Fibroblast of mammary gland (primary cell): ENCODE measurements at places on chromosomes 5 and 9.

DNA sequence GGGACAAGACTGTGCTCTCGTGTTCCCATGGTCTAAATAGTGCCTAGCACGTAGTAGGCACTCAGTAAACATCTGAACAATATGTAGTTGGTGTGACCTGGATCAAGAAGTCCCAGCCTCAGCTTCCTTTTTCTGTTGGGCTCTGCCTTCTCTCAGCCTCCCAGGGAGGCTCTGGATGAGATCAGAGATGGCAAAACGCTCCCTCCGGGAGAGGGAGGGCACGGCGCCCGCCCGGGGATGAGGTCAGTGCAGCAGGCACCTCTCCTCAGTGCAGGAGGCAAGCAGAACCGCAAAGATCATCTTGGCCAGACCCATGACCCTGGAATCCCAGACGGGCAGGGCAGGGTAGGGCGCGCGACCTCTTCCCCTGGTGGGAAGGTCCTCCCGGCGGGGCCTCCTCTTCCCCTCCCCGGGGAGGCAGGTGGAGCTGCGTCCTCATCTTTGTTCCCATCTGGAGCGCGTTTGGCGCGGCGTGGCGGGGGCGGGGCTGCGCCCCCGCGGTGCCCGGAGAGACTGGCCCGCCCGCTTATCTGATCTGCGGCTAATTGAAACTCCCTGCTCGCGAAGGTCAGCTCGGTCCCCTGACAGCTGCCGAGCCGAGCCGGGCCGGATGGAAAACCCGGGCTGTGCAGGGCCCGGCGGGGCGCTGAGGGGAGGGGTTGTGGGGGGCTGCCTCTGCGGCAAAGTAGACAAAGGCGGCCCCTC, 60.9 kb downstream of the CXXC5 start:
- DNase-seq, result peak; percentile 80

DNA sequence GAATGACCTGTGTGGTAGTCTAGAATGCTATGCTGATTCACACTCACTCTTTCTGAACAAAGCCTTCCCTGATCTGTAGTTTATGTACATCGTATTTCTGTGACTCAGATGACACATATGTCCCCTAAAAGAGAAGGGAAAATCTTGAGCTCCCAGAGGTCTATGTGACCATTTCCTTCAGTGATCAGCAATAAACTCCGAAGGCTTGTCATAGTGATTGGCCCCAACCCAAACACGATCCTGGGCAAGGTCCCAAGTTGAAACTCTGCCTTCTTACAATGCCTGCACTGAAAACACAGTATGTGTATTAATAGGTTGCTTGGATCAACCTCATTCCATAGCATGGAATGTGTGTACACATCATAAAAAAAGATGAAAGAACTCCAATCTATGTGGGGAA, 685.8 kb downstream of the MAT2B start:
- peak; percentile 45 for DNase-seq

- DNase-seq, result no peak
Observed at GRCh38 chr5:176381423-176381822, 7.0 kb downstream of the NOP16 start.

DNA sequence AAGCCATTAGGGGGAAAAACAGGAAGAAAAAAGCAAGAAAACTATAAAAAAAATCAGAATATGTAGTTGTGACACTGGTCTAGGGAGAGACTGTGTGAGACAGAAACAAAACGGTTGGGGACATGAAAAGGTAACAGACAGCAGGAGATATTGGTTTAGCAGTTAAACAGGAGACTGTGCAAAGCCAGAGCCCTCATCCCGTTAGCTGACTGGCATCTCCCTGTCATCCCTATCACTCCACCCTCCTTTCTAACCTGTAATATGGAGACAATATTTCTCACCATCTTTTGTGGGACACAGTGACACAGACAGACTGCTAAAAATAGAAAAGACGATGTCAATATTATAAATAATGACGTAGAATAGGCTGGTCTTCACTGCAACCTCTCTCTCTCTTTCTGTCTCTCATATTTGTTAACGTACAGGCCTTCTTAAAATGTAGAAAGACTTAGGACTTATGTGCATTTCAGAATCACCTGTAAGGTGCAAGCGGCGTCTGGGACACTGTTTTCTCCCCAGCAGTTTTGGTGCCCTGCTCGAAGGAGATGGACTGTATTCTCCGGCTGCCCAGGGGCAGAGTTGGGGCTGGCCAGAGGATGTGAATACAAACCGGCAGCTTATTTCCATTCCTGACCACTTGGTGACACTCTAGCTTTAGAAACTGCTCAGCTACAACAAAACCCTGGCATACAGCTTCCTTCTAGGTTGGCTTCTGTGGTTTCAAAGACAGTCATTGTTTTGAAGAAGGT, 190.6 kb downstream of the MAT2B start:
- peak; percentile 85 for DNase-seq

GRCh38 chr5:160369990-160370712, at the start of gene C1QTNF2:
TSS of gene C1QTNF2 (minus strand) at chr5:160370626. CDS start at chr5:160355011, 15,615 bp downstream.
- peak; percentile 61 for DNase-seq

GRCh38 chr5:36393656-36394428, 92.1 kb upstream of the RANBP3L start:
- peak; percentile 13 for DNase-seq

DNA sequence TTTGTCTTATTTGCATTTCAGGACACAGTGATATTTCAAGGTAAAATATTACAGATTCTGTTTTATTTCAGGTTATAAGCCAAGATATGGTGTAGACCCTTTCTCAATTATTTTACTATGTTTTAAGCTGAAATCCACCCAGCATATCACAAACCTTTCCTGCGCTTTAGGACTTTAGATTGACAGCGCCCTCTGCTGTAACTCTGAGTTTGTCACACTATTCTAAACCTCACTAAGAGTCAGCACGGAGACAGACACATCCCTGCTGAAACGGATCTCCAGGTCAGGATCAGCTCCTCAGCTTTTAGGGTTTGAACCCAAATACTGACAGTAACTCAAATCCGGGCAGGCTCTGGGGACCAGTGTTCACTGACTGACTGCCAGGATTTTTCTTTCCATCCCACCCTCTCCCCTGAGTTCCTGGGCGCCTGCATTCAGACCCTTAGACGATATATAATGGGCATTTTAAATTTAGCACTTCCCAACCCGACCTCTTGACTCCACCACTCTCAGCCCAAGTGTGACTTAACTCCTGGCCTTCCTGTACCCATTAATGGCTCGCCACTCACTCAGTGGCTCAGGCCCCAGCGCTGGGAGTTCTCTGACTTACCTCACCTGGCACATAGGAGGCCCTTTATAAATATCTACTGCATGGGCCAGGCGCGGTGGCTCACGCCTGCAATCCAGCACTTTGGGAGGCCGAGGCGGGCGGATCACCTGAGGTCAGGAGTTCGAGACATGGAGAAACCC, 33.5 kb downstream of the TLX3 start:
- DNase-seq, result peak; percentile 67

GRCh38 chr9:84736081-84736480, 66.6 kb downstream of the NTRK2 start:
- no peak for DNase-seq

GRCh38 chr9:120559546-120559945, 20.4 kb downstream of the CDK5RAP2 start:
- no peak for DNase-seq

- no peak for DNase-seq
Observed at GRCh38 chr5:2191972-2192371, 309.2 kb upstream of the IRX4 start.

- DNase-seq, result no peak
Observed at GRCh38 chr5:148532969-148533670, 121.2 kb downstream of the HTR4 start.

DNA sequence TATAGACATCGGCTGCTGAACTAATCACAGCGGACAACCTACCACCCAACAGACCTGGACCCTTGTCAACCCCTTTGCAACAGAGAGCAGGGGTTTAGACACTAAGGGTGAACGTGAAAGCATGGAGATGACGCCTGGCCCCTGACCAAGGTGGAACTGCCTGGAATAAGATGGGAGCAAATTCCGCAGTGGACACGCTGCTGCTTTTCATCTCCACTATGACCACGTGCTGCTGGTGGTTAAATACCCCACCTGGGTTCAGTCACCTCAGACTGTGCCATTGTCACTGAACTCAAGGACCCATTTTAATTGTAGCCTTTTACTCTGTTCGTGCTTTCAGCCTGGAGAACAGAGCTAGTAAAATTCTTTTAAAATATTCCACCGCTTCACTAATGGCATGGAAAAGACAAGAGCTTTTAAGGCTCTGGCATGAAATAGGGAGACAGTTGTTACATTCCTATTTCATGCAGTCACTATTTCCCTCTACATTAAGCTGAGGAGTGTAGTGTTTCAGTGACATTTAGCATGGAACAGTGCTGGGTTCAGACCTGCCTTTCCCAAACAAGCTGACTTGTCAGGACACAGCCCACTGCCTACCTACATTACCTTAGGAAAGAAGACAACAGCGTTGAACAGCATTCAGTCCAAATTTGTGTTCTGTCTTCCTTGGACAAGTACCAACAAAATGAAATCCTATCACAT, 96.8 kb downstream of the ANKRD18B start:
- peak; percentile 57 for DNase-seq

DNA sequence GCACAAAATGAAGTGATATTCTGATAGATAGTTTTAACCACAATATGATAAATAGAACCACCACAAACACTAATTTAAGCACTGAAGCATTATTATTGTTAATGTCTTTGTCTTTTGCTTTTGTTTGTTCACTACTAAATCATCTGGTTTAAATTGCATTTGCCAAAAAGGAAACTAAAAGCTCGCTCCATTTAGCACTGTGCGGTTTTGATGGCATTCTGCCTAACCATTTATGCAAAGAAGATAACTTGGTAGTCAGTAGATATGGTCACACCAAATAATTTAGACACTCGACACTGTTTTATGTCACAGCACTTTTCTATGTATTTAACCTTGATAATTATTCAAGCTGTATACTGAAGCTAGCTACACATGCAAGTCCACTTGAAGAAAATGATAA, 849.8 kb upstream of the CDH6 start:
- DNase-seq, result no peak

DNA sequence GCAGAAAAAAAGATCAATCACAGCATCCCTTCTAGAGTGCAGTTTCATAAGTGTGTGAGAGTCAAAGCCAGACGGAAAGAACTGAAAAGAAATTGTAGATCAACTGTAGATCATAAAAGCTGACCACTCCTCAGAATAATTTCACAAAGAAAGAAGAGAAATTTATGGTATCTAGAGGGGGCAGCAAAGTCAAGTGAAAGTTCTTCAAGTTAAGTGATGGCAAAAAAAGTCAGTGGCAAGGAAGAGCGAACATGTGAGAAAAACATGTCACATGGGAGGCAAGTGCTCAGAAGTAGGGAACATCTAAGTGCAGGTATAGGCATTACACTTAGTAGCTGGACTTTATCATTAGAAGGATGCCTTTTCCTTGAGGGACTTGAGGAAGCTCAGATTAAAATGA, 245.1 kb upstream of the ISL1 start:
- no peak for DNase-seq

- no peak for DNase-seq
Observed at GRCh38 chr9:83154821-83155220, 91.9 kb upstream of the RASEF start.

GRCh38 chr5:74851684-74852353, 14.4 kb downstream of the FAM169A start:
- peak; percentile 70 for DNase-seq

DNA sequence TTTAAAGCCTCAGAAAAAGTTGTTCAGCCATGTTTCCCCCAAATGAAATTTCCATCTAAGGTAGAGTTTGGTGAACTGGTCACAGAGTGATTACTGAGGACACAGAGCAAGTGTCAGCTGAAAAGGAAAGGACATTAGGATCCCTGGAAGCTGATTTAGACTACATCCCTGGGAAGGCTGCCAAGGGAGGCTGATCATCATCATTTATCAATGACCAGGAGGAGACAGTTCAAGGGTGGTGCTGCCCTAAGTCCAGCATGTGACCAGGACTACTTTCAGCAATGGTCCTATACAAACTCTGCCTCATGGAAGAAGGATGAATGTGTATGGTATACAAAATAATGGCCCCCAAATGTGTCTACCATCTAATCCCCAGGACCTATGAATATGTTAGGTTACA, 120.6 kb downstream of the PIK3R1 start:
- peak; percentile 68 for DNase-seq

- no peak for DNase-seq
Observed at GRCh38 chr5:31047621-31048020, 145.9 kb upstream of the CDH6 start.

GRCh38 chr5:150122158-150122510, 33.5 kb downstream of the PDGFRB start:
- no peak for DNase-seq

DNA sequence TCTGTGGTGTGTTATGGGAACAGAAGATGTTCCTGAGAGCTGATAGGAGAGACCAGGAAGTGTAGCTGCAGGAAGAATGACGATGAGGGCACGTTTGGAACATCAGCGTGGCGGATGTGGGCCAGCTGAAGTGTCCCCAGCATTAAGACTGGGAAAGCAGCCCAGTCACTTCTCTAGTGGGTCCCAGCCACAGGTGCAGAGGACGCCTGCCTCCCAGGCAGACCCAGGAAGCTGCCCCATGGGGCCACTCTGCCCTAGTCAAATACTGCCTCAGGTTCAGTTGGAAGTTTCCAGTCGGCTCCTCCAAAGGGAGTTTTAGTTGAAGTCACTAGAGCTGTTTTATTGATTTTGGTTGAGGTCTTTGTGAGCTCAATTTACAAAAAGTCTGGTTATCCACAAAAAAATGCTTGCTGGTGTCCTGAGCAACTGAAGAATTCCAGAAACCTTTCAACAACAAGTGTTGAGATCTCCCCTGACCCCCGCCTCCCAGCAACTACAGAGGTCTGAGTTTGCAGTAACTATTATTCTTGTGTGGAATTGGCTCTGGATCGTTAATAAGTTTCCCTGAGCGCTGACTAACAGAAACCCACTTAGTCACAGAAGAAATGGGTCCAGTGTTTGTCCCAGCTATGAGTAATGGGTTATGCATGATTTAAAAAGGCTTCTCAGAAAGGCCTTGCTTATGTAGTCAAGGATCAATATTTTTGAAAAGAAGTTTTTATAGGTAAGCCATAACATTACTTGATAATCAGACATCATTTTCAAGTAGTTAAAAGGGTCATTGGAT, 294.1 kb downstream of the FANCC start:
- DNase-seq, result peak; percentile 93

- peak; percentile 54 for DNase-seq
Observed at GRCh38 chr5:96807075-96807654, 580 bp downstream of the ERAP1 start.

GRCh38 chr5:53333160-53333559, 147.3 kb upstream of the FST start:
- DNase-seq, result peak; percentile 69

- DNase-seq, result peak; percentile 73
Observed at GRCh38 chr5:66306105-66306843, 162.2 kb downstream of the SREK1 start.

DNA sequence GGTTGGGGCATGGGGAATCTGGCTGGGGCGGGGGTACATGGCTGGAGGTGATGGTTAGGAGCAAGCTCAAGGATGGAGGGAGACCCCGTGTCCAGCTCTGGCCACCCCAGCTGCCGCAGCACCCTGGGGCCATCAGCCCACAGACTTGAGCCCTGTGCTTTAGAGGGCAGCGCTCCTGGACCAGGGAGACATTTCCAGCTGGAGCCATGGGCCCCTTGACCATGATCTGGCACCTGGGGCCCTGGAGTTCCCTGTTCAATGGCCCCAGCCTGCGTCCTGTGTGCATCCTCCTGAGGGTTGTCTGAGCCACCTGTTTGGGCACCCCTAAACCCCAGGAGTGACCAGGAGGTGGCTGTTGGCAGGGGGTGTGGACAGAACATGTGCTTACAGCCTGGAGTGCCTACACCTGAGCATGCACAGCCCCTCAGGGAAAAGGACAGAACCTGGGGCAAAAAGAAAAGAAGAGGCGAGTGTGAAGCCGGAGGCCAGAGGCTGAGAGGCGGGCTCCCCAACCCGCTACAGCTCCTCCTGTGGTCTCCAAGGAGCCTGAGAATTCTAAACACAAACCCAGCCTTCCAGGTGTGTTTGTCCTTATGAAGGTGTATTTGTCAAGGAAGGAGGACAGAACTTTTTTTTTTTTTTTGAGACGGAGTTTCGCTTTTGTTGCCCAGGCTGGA, 126.7 kb downstream of the C9orf50 start:
- DNase-seq, result no peak
